Activated CD8-positive, alpha-beta memory T cell treated with anti-CD3 and anti-CD28 coated beads, Interleukin-2, amount 50 U/mL, for 48 hours (primary cell): ENCODE measurements at places on chromosomes 1 and 21.
A peak's percentile ranks its signal among the peaks of the same experiment; 100 is the strongest.

- DNase-seq, result no peak
Observed at GRCh38 chr1:16006552-16007485, 2.8 kb downstream of the SRARP start.

- no peak for DNase-seq
Observed at GRCh38 chr1:3017440-3018050, 3.7 kb upstream of the ACTRT2 start.

DNA sequence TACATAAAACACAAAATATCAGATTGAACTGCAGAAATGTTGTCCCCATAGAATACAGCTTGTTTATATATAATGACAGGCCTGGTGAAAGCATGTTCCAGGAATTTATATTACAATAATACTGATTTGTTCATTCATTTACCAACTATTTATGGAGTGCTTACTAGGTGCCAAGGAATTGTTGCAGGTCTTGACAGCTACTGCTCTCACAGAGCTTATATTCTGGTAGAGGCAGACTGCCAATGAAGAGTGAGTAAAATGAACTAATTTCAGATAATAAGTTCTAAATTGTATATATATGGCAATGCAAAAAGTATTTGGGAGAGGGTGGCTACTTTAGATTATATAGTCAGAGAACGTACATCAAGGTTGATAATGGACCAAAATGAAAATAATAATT lies 152.0 kb downstream of the COQ8A start:
- no peak for DNase-seq

GRCh38 chr1:21553116-21553926 lies 44.1 kb downstream of the ALPL start:
- no peak for DNase-seq

GRCh38 chr1:10791105-10791951 lies 5.1 kb downstream of the CASZ1 start:
- DNase-seq, result no peak

DNA sequence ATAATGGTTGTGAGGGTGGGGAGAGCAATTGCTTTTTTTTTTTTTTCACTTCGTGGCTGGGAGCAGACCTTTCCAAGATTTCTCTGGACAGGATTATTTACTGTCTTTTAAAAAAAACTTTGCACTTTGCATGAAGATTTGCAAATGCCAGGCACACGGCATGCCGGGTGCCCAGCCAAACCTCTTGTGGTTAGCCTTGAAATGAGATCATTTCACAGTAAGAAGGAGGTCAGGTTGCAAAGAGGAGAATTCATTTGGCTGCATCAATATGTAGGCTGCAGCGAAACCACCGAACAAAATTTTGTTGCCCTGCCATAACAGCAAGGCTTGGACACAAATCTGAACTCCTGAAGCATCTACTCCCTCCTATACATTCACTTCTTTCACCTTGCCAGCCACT lies 36.5 kb upstream of the KCND3 start:
- no peak for DNase-seq

GRCh38 chr1:39992234-39992633 lies 37.3 kb downstream of the MFSD2A start:
- DNase-seq, result no peak

- no peak for DNase-seq
Observed at GRCh38 chr1:116678732-116679090, 11.2 kb upstream of the IGSF3 start.

GRCh38 chr1:240888039-240888786 lies 276.3 kb upstream of the GREM2 start:
- peak; percentile 68 for DNase-seq
